ENCODE measurements at places on chromosomes 3 and 15.

- no peak for DNase-seq
These were observed 48.7 kb upstream of the HES1 start for GRCh38 chr3:194087280-194087679.

- DNase-seq, result no peak
These were observed 52.9 kb downstream of the FGD5 start for GRCh38 chr3:14871456-14872200.

GRCh38 chr3:34323517-34323916 is 525.1 kb downstream of the PDCD6IP start:
- DNase-seq, result no peak

DNA sequence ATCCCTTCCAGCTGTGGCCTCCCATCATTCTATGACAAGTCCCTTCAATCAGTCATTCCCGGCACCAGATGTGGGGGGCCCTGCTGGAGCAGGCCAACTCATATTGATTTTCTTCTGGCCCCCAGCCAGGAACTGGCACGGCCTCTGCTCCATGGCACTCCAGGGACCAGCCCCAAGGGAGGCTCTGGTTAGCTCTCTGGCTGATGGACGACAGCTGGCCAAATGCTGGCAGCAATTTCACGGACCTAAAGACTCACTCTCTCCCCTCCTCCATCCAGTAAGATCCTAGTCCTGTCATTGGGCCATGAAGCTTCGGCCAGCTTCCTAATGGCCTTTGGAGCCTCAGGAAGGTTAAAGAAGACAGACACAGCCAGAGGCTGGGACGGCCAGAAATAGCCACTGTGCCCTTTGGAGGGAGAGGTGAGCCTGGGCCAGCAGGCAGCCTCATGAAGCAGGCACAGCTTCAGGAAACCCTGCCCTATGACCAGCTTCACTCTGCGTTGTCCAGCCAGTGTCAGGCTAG is 131.0 kb downstream of the MEX3B start:
- DNase-seq, result peak; percentile 47

DNA sequence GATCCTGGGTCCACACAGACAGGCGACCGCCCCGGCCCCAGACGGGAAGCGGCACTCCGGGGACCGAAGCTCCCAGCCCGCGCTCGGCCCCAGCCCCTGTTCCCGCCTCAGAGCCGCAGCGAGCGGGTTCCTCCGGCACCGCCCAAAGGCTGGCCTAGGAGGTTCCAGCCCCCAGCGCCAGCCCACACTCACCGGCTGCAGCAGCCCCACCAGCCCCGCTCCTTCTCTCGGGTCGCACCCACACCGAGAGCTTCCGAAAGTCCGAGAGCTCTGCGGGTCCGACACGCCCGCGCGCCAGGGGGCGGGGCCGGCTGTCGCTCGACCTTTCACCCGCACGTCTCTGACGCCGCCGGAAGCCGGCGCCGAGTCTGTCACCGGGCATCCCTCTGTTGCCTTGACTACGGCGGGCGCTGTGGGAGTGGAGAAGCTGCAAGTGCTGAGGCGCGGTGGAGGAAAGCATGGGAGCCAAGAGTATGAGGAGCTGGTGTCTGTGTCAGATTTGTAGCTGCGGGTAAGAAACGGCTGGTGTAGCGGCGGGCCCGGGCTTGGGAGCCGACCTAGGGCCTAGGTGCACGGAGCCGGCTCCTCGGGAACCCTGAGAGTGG is at the start of the genes EFL1 and SAXO2:
TSS of gene EFL1 (minus strand) at position 313 of the 605 bp plus-strand sequence. CDS start 956 bp downstream, outside the sequence.
TSS of gene SAXO2 (plus strand) at position 397 of the 605 bp plus-strand sequence. CDS start at position 459, 62 bp downstream.
- DNase-seq, result peak; percentile 97

DNA sequence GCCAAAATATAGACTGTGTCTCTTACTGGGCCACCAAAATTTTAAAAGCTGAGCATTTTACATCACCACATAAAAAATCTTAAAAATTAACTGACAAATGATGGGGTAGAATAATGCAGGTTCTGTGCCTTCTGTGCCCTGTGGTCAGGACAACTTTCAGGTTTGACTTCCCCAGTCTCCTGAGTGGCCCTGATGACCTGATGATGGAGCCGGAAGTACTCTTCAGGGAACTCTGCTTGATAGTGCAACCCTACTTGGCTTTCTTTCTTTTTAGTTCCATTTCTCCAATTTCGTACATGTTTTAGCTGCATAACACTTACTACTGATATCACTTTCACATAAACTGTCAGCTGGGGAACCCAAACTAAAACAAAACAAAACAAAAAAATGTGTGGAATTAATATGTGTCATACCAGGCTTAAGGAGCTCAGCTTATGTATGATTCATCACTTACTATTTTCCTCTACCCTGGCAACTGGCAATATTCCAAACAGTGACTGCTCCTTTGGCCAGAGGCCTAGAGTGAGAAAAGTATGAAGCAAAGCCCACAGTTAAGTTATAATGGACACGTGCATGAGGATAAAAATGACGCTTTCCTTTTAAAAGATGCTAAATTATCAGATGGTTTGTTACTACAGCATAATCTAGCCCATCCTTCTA is 194.3 kb downstream of the BCHE start:
- DNase-seq, result peak; percentile 21

GRCh38 chr3:192889679-192890078 is 28.0 kb downstream of the MB21D2 start:
- no peak for DNase-seq

DNA sequence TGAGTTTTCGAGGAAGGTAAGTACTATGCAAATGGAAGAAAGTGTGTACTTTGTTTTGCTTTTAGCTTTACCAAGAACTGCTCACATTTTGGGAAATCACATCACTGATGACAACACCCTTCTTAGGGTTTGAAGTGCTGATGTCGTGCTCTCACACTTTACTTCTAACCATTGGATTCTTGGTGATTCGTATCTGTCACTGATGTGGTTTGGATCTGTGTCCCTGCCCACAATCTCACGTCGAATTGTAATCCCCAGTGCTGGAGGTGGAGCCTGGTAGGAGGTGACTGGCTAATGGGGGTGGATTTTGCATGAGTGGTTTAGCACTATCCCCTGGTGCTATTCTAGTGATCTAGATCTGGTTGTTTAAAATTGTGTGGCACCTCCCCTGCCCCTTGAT is 75.4 kb upstream of the RGMA start:
- DNase-seq, result no peak

DNA sequence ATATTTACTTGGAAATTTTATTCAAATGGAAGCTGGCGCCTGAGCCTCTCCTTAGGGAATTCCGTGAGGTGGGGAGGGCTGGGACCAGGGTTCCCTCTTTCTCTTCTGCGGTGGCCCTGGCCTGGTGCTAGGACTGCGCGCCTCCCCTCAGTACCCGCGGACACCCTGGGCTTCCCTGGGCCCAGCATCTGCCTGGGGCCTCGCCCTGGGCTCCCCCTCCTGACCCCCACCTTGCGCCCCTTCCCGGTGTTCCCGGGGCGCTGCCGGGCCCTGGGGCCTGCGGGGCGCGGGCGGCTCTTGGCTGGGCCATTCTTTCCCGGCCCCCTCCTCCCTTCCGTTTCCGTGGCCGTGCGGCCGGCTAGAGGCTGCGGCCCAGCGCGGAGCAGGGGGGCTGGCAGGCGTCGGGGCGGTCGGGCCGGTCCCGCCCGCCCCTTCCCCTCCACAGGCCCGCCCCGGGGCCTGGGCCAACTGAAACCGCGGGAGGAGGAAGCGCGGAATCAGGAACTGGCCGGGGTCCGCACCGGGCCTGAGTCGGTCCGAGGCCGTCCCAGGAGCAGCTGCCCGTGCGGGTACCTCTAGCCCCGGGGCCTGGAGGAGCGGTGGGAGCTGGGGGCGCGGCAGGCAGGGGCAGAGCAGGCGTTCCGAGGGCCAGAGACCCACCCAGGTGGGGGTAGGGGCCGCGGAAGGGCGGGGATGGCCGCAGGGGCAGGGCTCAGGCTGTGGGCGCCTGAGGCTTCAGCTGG is at the start of gene FES:
TSS of gene FES (plus strand) at position 529 of the 743 bp plus-strand sequence. CDS start 542 bp downstream, outside the sequence.
- DNase-seq, result peak; percentile 66

- DNase-seq, result no peak
These were observed 132.7 kb downstream of the SLC25A26 start for GRCh38 chr3:66353530-66353929.

DNA sequence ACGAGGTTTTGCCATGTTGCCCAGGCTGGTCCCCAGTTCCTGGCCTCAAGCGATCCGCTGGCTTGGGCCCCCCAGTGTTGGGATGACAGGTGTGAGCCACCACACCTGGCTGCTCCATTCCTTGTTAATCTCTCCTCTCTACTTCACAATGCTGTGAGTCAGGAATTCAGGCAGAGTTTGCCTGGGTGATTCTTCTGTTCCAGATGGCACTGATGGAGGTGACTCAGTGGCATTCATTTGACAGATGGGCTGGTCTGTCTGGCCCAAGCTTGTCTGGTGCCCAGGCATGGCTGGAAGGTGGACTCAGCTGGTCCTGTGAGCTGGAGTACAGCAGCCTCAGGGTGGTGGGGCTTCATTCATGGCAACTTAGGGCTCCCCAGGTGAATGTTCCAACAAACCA is 43.2 kb downstream of the SLC6A20 start:
- no peak for DNase-seq

DNA sequence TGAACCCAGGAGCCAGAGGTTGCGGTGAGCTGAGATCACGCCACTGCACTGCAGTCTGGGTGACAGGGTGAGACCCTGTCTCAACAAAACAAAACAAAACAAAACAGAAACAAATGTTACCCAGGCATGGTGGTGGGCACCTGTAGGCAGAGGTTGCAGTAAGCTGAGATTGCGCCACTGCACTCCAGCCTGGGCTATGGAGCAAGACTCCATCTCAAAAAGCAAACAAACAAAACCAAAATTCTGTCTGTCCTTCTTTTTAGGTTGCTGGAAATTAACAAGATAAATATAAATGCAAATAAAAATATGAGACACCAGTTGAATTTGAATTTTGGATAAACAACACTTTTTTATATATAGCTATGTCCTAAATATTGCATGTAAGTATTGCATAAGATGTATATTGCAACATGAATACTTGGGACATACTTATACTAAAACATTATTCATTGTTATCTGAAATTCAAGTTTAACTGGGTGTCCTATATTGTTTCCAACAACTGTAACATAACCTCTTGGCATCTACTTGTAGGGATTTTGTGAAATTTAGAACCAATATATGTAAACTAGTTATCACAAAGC is 4.7 kb upstream of the CEP97 start:
- DNase-seq, result no peak

- peak; percentile 21 for DNase-seq
These were observed 1038.7 kb downstream of the IGSF11 start for GRCh38 chr3:117995842-117996437.

DNA sequence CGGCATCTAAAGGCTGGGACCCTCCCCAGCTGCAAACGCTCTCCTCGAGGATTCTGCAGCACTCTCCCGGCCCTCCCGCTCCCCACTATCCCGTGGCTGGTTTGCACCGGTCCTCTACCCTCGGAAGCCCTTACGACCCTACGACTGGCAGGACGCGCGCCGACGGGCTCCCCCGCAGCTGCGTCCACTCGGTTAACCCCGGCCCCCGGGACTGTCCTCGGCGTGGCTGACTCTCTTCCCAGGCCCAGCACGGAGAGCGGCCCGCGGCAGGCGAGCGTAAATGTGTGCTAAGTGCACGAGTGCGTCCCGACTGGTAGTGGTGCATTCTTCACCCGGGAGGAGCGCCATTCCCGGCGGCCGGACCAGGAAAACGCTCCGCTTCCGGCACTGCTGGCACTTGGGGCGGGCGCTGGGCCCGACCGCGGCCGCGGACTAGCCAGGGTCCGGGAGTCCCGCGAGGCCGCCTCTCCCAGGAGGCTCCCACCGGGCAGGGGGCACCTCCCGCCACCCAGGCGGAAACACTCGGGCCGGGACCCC is 508 bp downstream of the GORASP1 start:
- peak; percentile 85 for DNase-seq

DNA sequence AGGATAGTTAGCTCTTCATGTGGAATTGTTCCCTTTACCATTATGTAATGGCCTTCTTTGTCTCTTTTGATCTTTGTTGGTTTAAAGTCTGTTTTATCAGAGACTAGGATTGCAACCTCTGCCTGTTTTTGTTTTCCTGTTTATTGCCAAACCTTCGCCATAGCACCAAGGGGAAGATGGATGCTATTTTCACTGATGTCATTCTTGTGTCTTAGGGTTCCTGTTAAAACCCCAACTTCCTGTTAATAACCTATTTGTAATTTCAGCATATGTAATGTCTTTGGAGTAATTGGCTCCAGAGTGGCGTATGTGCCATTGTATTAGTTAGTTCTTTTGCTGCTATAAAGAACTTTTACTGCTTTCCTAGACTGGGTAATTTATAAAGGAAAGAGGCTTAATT is 10.8 kb downstream of the SAMMSON start:
- no peak for DNase-seq

- no peak for DNase-seq
These were observed 23.7 kb downstream of the STAG1 start for GRCh38 chr3:136728473-136728872.

DNA sequence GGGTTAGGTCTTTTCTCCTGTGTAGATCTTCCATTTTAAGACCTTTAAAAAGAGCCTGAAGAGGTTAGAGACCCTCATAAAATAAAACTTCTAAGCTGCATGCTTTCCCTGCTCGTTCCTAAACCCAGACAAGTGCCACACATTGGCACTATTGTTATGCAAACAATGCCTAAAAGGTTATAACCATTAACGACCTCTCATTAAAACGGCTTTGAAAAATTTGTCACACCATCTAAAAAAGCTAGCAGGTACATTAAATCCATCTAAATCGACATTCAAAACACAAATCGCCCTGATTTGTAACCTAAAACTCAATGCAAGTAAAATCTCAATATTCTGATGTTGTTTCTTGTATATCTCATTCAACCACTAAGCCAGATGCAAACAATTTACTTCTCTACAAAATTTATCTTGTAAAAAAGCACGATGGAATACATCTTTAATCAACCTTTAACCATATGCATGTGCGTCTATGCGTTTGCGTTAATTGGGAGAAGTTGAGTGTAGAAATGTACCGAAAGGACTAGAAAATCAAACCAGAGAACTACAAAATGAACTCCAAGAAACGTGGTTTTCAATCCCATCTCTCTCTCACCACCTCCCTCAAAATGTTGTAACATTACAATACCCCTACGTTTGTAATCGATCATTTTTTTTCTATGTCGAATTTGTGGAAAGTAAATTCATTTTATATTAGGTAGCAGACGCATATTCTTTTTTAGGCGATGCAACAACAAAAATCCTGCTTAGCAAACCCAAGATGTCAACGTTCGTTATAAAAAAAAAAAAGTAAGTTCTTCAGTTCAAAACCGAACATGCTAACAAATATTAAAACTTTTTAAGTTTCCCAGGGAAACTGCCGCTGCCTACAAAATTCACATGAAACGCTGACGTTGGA is 1.2 kb downstream of the ALDH1A2 start:
- DNase-seq, result peak; percentile 40

GRCh38 chr15:78149068-78149804 is at the start of gene IDH3A:
IDH3A (plus strand) TSS chr15:78149362; CDS start chr15:78149404, 42 bp downstream.
- peak; percentile 92 for DNase-seq

DNA sequence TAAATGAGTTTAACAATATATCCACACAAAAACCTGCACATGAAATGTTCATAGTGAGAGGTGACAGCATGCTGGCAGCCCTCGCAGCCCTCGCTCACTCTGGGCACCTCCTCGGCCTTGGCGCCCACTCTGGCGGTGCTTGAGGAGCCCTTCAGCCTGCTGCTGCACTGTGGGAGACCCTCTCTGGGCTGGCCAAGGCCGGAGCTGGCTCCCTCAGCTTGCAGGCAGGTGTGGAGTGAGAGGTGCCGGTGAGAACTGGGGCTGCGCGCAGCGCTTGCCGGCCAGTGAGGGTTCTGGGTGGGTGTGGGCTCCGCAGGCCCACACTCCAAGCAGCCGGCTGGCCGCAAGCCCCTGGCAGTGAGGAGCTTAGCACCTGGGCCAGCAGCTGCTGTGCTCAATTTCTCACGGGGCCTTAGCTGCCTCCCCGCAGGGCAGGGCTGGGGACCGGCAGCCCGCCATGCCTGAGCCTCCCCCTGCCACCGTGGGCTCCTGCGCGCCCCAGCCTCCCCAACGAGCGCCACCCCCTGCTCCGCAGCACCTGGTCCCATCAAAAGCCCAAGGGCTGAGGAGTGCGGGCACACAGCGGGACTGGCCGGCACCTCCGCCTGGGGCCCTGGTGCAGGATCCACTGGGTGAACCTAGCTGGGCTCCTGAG is 3.4 kb downstream of the CCDC13 start:
- DNase-seq, result no peak

Data from retina (tissue), 1 donor.